Dermis blood vessel endothelial cell (primary cell): ENCODE measurements at places on chromosomes 6 and 20. TPM values are rescaled to one million over a fixed set of nuclear protein-coding genes. Genes with fewer than 3 reads are reported as not detected.

DNA sequence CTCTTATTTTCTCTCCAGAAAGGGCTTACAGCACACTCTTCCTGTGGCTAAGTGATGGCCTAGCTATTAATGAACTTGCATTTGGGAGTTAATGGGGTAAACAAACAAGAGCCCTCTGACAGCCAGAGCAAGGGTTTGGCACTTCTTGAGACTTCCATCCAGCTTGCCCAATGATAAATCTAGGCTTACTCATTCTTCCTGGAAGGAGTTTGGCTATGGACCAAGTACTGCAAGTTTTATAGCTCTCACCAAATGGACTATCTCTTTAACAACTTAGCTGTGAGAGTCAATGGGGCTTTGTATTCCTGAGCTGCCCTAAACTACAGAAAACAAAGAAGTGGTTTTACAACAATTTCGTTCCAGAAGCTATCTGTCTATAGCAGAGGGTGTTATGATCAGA, 16.7 kb upstream of the PI3 start:
- peak; percentile 41 for DNase-seq

DNA sequence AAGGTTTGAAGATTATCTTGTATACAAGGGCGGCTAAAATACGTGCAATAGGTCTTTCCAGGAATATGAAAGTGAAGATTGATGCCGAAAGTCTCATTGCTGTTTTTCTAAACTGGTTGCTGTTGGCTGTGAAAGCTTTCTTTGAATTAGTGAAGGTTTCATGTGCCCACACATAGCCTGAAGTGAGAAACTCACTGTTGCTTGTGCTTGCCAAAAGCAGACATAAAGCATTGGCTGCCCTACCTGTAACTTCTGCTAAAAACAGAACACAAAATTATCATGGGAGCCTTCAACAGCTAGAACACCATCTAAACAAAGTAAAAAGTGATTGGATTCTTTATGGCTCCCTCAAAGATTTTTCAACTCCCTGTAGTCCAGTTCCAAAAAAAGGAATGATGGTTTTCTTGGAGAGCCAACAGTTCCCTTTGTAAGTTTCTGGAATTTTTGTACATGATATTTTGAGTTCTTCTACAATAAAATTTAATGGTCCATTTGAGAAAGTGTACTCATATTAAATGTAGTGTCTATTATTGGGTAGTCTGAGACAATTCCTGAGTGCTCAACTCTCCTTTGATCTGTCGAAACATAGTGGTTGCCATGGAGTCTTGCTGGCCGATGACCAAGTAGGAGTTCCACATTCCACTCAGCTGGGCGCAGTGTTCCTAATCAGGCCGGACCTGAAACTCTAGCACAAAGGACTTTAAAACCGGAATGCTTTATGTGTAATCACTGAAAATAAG, 68.5 kb downstream of the PLEKHG1 start:
- peak; percentile 98 for DNase-seq

- no peak for DNase-seq
Measured at GRCh38 chr6:131129689-131130553, 5.3 kb upstream of the AKAP7 start.

PRDM13 gene
- not detected in 2 replicates for total RNA-seq

NPEPL1 gene
- 20.6 and 28.8 TPM in 2 replicates for total RNA-seq

DNA sequence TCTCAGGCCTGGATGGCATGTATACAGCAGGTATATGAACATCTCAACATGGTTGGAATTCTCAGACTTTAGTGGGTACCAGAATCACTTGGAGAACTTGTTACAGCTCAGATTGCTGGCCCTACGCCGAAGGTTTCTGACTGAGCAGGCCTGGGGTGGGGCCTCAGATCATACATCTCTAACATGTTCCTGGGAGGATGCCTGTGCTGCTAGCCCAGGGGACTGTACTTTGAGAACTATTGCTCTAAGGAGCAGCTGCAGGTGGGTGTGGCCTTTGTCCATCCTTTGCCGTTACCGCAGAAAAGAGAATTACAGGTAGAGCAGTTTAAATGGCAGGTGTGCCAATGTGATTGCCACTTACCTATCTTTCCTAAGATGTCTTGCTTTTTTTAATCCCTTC, 310.5 kb upstream of the JAG1 start:
- DNase-seq: no peak

VGLL2 gene
- total RNA-seq: not detected in 2 replicates

DNA sequence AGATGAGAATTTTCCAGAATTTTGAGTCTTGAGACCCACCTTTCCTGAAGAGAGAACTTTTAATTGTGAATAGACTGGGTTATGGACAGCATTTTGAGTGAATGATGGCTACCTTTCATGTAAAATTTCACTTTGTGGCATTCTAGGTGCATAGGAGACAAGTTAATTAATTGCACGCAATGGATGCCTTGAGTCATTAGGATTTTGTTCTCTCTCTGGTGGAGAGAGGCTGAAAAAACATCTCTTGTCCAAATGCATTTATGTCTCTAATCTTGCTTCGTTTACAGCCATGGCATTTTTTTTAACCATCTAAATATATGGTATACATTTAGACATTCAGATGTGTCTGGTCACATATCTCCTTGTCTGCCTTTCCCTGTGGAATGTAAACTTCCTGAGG, 3.1 kb downstream of the RHAG start:
- DNase-seq: no peak

DNA sequence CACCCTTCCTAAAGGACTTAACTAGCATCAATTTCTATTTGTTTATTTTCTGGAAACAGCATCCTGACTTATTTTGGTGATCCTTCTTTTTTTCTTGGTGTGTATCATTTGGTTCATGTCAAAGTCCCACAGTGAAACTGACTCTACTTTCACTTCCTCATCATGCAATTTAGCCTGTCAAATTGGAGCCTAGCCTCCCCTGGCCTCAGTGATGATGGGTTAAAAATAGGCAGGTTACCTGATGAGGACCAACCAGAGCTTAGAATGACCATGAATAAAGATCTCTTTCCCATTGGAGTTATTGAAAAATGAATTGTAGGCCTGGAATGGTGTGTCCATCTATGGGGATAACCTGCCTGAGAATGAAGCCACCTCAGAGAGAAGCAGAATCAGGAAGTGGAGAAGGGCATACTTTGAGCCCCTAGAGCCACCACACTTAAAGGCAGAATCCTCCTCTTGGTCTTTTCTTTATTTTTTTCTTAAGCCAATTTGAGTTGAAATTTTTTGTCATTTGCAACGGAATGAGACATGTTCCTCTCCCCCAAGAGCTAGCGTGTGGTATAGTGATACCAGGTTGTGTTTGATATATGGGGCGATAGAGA, 105.6 kb downstream of the BTBD3 start:
- DNase-seq: no peak
